NCI-H2081 treated with DMSO at 0.1 percent for 48 hours (cell line): ENCODE measurements at places on chromosomes 6 and 20.

DNA sequence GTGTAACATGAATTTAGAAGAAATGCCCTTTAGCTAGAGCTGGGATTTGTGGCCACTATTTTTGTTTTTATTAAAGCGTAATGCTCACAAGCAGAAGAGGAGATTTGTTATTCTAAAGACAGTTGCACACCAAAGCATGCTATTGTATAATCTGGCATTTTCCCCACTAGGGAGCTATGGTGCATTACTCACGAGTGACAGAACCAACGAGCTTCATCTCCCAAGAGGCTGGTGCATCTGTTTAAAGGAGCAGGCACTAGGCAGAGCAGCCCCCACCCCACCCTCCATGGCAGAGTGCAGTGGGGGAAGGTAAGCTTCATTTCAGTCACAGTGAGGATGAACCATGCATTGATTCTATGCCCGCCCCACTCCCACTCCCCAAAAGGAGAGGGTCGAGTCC lies 287.3 kb upstream of the TSHZ2 start:
- DNase-seq, result no peak

DNA sequence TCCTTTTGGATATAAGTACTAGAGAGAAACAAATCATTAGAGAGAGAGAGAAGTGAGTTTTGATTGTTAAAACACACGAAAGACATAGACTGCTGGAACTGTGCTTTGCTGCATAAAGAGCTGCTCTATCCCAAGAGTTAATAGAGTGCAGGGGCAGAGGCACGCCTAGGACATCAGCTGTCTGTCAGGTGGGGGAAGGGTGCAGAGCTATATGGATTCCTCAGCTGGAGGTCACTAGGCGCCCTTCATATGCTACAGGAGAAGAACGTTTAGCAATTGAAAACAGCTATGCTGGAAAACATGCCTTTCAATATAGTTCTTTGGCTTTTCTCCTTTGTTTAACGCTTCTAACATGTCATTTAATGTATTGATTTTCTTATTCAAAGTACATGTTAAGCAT lies 169.0 kb upstream of the MCHR2 start:
- no peak for DNase-seq

DNA sequence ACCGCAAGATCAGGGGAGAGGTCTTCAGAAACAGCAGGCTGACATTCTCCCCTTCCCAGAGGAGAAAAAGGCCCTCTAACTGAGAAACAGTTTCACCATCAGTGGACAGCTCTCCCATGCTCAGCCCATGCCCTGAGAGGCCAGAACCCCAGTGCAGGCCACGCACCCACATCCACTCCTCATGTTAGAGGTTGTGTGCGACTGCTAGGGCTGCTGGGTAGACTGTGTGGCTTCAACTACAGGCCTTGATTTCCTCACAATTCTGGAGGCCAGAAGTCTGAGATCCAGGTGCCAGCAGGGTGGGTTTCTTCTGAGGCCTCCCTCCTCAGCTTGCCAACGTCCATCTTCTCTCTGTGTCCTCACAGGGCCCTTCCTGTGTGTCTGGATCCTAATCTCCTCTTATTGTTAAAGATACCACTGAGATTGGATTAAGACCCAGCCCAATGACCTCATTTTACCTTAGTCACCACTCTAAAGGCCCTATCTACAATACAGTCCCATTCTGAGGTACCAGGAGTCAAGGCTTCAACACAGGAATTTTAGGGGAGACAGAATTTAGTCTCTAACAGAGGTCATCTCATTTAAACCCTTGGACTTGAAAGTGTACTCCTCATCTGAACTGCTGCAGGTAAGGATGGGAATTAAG lies 67.7 kb upstream of the CD93 start:
- no peak for DNase-seq

DNA sequence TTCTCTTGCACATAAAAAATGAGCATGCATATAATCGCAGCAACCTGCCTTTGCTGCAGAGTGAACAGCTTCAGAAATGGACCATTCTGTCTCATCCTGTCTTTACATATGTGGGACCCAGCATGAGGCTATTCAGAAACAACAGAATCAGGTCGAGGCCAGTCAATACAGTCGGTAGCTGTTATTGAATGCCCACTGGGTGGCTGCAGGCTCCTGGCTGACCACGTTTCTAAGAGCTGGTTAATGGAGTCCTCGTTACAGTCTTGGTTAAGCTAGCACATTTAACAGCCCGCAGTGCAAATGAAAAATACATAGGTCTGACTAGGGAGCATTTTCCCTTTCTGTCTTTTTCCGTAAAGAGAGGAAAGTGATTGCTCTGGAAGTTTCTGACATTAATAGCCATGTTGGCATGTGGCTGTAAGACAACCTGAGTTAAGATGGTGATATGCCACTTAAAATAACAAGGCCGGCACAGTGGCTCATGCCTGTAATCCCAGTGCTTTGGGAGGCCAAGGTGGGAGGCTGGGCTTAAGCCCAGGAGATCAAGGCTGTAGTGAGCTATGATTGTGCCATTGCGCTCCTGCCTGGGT lies 75.0 kb downstream of the SHLD1 start:
- no peak for DNase-seq

- DNase-seq, result no peak
Observed at GRCh38 chr20:37688093-37688492, 5.7 kb upstream of the CTNNBL1 start.

GRCh38 chr6:146864885-146865284 lies 266.1 kb downstream of the ADGB start:
- no peak for DNase-seq

- DNase-seq, result no peak
Observed at GRCh38 chr6:167799033-167799821, 27.5 kb upstream of the AFDN start.

GRCh38 chr6:125153391-125154117 lies at the start of gene TPD52L1:
TPD52L1 (plus strand) TSS chr6:125153773; CDS start chr6:125153952, 179 bp downstream.
- peak; percentile 40 for DNase-seq

DNA sequence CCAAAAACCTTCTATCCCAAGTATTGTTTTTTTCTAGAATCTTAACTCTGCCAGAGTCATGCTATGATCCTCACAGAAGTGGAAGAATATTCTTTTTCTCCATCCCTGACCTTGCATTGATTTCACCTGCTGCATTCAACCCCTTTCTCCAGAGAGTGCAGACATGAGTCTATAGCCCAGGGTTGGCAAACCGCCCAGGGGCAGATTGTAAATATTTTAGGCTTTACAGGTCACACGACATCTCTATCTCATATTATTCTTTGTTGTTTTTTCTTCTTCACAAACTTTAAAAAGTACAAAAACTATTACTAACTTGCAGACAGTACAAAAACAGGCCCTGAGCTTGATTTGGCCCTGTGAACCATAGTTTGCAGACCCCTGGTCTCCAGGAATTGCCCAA lies 112.1 kb upstream of the ASF1A start:
- no peak for DNase-seq

GRCh38 chr6:14544666-14545065 lies 427.1 kb downstream of the CD83 start:
- no peak for DNase-seq
